ENCODE measurements at places on chromosomes 7 and 10.

GRCh38 chr7:139825666-139826290 is 3.3 kb upstream of the TBXAS1 start:
- DNase-seq, result no peak

DNA sequence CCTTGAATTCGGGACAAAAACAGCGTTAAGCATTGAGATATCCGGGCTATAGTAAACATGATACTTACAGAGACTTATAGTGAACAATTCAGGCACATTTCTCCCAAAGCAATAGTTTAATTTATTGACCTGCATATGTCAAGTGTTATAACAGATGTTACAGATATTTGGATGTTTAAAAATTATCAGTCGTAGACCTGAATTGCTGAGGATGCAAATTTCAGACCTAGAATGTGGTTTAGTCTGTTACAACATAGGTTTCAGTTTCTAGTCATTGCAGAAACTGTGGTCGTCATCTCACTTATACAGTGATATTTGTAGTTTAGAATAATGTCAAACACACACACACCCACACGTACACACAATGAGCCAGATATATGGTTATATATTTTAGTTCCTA is 85.2 kb downstream of the VTI1A start:
- DNase-seq, result no peak

GRCh38 chr7:149414745-149415390 is 46.0 kb downstream of the ZNF777 start:
- peak; percentile 40 for DNase-seq

DNA sequence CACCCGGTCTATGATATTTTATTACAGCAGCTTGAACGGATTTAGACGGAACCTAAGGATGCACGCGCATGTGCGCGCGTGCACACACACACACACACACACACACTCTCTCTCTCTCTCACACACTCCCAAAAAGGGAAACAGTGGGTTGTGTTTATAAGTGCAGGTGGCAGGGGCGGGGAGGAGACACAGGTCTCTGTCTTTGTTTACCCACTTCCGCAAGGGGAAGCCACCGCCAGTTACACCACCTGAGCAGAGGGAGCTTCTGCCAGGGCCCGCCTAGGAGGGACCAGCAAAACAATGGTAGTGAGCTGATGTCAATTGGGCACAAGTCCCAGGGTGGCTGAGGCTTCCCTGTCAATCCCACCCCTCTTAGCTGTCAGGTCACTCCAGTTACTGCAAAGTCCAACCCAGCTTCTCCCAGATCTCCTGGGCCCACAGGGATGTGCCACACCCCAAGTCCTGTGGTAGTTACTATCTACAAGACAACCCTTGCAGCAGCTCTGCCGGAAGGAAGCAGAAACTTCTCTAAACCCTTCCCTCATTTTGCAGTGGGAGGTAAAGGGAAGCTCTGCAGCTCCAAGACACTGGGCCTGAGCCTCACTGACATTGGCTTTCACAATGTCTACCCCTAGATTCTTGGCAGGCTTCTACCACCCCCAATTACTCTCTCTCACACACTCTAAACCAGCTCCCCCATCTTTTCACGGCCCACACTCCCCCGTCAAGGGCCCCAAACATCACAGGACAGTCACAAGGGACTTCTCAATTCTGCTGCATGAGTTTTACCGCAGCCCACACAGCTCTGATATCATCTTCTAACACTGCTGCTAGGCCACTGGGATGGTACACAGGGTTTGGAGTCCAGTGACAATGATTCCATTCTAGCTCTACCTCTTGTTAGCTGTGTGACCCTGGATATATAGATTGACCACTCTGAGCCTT is 17.6 kb downstream of the ANXA11 start:
- DNase-seq, result peak; percentile 90

GRCh38 chr10:123203393-123204126 is 49.4 kb downstream of the BUB3 start:
- DNase-seq, result no peak

DNA sequence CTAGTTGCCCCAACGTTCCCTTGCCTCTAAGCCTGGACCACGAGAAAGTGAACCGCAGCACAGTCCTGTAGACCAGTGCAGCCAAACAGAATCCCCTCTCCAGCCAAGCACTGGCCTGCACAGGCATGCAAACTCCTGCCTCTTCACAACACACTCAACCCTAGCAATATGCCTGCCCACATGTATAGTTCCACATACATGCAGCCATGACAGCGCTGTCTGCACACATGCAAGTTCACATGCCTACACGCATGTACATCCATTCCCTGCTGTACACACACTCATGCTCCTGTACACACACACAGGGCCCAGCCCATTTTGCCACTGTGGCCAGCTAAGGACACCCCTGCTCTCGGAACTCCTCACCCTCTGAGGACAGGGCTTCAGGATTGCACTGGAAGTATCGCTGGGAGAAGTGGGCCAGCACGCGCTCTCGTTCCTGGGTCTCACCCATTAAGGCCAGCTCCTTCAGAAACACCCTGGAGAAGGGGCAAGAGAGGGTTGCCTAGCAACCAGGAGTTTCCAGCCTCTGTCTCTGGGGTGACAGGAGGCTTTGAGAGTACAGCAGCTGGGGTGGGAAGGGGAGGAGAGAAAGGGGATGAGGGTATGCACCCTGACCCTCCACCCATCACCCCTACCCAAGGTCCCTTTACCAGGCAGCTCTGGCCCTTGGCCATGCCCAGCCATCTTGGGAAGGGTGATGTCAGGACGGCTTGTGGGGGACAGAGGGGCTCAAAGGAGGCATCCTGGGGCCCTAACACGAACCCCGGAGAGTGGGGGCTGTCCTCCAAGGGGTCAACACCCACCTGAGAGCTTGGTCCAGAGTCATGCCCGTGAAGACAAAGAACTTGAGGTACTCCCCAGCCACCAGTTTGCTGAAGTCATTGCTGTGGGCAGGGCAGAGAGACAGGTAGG is 7.0 kb downstream of the PSD start:
- no peak for DNase-seq

- no peak for DNase-seq
Observed at GRCh38 chr10:18219146-18219545, 78.9 kb downstream of the CACNB2 start.

DNA sequence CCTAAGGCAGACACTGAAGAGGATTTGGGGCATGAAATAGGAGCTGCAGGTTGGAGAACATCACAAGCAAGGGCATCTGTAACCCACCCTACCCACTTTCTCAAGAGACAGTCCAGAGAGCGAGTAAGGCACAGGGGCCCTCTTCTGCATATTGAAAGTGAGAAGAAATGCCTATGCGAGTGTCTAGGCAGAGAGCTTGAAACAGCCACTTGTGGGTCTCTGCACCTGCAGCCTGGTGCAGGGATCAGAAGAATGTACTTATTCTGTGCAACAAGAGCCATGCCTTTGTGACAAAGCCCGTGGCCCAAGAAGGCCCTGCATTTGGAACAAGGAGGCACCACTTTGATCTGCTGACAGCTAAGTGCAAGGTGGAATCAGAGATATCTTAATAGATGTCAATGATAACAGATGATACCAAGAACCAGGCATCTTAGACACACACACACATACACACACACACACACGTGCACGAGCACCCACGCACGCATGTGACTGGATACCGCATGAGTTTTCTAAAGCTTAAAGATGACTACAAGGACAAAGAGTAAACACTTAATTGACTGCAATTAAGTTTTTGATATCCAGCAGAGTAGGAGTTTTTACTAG is 89.3 kb downstream of the NPSR1 start:
- DNase-seq, result no peak

DNA sequence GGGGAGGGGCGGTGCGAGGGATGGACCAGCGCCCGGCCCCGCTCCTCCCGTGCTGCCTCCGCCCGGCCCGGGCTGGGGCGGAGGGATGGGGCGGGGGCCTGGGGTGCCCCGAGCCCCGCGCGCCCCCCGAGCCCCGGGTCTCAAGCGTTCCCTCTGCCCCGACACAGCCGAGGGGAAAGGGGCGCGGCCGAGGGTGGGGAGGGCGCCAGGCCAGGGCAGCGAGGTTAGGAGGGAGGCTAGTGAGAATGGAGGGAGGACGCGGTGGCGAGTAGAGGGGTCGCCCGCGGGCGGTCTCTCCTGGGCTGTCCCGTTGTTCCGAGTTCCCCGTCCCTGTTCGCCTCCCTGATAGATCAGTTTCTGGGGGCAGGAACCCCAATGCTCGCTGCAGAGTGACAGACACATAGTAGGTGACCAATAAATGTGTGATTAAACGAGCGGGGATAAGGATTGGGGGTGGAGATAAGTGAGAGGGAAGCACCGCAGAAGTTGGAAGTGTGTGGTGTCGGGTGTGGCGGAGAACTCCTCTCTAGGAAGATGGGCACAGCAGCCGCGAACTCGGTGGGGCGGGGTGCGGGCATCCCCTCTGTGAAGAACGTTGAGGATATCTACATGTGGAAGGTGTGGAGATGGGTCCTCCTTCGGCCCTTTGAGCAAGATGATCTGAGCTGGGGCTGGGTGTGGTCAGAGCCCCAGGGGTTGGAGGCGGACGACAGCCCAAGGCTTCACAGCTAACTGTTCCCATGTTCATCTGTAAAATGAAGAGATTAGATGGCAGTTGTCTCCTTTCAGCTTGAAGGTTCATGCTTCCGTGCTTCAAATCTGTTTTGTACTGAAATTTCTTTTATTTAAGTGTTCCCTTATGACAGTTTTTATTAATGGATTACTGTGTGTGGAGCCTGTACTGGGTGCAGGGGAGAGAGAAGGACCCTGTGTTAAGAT is 580 bp downstream of the ZNF775 start:
- DNase-seq, result no peak

- no peak for DNase-seq
Observed at GRCh38 chr7:73735528-73735905, 3.1 kb downstream of the ABHD11 start.

GRCh38 chr7:153190452-153190851 is 430.9 kb downstream of the ACTR3B start:
- DNase-seq, result no peak

DNA sequence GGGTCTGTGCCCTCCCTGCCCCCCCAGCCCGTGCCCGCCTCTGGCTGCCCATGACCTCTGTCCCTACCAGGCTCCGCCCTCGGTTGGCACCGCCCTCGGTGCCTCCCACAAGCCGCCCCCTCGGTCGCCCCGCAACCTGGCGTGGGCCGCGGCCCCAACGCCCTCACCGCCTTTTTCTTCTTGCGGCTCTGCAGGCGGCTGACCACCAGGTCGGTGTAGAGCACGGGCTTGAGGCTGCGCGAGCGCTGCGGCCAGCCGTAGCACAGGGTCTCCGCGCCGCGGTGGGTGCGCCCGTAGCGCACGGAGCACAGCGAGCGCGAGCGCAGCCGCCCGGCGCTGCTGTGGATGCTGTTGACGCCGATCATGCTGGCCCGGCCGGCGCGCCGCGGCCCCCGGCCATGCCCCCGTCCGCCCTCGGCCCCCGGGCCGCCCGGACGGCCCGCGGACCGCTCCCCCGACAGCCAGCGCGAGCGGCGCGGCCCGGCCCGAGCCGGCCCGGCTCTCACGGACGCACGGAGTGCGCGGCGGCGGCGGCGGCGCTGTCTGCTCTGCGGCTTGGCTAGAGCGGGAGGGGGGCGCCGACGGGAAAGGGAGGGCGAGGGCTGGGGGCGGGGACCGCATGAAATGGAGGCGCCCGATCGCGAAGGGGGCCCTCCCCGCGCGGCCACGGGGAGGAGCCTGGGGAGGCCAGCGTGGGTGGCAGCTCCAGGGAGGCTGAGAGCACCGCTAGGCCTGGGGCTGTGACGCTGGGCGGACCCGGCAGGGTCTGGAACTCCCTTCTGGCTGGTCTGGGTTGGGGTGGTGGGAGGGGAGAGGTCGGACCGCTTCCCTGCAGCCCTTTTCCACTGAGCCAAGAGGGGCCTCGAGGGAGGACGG is 9.6 kb downstream of the PSD start:
- peak; percentile 71 for DNase-seq

GRCh38 chr7:129793506-129794310 is 159.1 kb downstream of the UBE2H start:
- DNase-seq, result no peak

GRCh38 chr10:42753126-42753506 is 29.5 kb upstream of the BMS1 start:
- peak; percentile 39 for DNase-seq

DNA sequence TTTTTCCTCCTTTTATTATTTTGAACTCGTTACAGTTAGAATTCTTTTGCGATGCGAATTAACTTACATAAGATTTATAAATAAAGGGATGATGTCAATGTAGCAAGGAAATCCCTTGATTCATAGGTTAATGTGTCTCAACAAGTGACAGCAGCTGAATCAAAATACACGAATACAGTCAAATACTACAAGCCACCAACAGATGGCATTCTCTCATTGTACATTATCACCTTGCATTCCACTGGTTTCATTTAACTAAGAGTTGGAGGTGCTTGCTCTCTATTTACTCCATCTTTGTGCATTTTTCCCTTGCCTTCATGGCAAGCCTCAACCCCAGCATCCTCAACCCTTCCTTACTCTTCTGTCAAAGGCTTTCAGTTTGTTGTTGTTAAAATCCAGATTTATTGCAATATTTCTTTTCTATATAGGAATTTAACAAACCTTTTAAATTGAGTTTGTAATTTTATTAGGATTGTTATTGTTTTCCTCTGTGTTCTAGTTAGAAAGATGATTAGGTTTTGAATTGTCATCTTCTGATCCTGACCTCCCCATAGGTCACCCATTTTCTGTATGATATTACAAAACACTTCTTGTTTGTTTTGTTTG is 78.3 kb downstream of the SLC25A40 start:
- peak; percentile 40 for DNase-seq

DNA sequence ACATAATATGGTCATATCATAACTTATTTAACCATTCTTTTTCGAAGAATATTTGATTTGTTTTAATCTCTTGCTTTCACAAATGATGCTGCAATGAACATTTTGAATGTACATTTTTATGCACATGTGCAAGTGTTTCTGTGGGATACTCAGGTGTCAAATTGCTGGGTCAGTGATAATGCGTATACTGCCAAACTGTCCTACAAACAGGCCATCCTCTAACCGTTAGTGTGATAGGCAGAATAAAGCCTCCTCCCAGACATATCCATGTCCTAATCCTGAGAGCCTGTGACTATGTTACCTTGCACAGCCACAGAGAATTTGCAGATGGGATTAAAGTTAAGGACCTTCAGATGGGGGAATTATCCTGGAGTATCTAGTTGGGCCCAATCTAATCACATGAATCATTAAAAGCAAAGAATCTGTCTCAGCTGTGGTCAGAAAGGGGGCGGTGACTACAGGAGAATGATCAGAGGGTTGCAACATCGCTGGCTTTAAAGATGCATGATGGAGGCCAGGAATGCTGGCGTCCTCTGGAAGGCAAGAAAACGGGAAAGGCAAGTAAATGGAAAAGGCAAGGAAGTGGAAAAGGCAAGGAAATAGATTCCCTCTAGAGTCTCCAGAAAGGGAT is 46.7 kb downstream of the FZD1 start:
- no peak for DNase-seq

All from CD4-positive, alpha-beta T cell treated with Interleukin-6 at 100 ng/mL for 8 hours (primary cell).